ENCODE measurements at places on chromosomes 13 and 19.

DNA sequence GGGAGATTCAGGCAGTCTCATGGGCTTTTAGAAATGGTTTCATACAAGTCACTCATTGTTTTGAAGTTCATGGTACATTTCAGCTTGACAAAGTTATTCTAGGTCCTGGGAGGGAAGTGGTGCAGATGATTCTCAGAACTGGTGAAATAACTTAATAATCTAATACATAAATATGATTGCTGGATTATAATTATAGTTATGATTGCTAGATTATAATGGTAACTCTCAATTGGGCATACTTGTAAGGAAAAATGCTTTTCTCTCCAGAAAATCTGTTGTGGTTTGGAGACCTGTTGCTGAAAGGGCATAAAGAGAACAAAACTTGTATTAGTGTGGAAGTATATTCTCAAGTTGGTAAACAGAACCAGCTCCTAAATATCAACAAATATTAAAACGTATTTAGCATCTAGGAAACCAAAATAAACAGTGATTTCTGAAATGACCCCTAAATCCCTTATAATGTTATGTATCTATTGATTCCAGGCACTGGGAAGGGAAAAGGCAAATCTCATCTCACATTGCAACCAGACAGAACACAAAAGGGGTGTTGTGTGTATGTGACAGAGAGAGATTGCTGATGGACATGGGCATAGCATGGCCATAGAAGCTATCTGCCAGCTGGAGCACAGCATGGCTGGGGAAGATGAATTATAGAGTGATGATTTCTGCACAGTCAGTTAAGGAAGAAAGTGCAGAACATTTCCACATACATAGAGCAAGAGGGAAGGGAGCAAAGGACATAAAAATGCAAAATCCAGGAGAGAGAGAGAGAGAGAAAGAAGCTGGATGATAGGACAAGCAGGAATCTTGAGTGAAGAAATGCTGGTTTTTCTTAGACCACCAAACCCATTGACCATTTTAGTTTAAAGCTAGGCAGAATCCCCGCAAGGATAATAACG is 87.1 kb upstream of the FRY start:
- DNase-seq = no peak

DNA sequence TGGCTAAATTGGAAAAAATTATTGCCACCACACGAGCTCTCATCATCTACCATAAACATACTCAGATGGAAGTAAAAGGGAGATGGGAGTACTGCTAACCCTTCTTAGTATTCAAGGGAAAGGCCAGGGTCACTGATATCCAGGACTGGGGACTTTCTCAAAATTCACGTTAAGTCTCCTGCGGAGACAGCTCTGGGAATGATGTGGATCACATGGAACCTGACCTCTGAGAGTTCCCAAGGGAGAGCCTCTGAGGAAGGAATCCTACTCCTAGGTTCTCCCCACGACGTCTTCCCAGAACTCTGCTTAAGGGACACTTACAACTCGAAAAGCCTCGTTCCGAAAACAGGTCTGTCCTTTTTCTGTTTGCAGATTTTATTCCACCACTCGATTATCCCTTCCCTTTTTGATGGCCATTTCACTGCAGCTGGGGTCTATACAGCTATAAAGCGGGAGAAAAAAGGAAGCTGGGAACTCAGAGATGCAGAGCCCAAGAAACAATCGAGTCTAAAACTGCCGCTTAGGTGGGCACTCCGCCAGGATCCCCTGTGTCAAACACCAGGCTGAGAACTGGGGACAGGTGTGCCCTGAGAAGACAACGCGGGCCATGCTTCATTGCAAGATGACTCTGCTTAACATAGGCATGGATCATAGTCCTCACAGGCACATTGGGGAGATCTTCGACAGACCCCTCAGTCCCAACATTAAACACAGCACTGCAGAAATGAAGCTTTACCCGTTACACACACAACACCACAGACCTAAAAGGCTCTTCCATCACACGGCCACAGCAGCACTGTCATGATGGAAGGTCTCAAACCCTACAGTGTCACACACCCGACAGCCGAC is 823 bp upstream of the ZNF567 start:
- no peak for DNase-seq

DNA sequence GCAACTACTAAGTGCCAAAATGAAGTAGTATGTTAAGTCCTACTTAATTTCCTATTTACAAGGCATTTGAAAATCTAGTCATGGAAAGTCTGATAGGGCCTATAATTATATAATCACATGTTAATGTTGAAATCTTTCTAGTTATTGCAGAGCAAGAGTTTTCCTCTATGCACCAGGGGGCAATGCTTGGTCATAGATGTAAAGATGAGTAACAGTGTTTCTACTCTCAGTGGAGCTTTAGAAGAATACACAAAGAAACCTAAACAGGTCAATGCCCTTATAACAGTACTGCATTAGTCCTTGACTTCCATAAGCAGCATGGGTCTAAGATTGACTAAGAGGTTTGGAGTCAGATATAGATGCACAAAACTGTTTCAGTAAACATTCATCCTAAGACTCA is 218.7 kb downstream of the KCTD12 start:
- no peak for DNase-seq

DNA sequence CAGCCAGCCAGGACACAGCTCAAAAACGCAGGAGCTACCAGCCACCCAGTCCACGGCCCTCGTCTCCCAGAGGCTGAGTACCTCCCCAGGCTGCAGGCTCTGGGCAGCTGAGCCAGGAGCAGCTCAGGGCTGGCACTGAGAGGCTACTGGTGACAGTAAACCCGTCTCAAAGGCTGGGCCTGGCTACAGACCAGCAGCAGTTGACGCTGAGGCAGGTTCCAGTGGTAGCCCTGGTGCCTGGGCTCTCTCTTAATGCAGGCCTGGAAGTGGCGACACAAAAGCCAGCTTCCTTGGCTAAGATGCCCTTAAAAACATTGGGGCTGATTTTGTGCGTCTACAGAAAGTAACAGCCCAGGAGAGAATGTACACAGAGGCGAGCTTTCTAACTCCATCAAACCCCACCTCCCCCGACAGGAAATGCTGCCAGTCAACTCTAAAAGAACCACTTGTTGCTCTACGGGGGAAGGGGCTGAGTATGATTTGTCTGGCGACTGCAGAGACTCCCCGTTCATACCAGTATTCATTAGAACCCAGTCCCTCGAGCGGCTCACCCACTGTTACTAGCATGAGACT is 126.3 kb downstream of the STK24 start:
- no peak for DNase-seq

DNA sequence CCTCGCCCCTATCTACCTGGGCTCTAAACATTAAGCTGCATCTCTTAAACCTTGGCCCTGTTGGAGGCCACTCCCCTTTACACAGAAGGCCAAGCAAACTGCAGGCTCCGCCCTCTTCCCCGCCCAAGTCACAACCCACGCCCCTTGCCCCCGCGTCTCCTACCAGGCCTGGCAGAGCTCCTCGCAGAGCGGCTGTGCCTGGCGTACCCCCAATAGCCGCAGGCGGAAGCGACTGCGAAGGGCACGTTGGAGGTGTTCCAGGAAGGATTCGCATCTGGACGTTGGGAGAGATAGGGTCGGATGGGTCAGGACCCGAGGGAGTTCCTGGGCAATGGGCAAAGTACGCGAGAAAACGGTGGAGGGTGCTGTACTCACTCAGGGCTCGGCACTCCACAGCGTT is 5.9 kb downstream of the RTBDN start:
- no peak for DNase-seq

GRCh38 chr19:21028969-21029268 is 8.5 kb downstream of the ZNF430 start:
- no peak for DNase-seq

DNA sequence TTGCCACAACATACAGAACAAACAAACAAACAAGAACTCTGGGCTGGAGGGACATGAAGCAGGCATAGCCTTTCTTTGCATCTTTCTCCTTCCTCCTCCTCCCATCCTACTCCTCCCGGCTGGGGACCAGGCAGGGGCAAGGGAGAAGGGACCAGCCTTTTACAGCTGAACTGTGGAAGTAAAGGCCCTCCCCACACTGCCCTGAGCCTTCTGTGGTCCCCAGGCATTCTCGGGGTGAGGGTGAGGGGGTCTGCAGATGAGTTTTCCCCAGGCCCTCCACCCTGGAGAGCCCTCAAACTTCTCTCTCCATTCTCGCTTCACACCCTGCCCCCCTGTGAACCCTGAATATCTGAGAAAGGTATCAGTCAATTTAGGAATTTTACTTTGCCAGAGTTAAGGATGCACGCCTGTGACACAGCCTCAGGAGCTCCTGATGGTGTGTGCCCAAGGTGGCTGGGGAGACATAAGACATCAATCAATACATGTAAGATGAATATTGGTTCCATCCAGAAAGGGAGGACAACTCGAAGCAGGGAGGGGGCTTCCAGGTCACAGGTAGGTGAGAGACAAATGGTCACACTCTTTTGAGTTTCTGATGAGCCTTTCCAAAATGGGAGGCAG is 170.9 kb downstream of the COL4A1 start:
- no peak for DNase-seq

DNA sequence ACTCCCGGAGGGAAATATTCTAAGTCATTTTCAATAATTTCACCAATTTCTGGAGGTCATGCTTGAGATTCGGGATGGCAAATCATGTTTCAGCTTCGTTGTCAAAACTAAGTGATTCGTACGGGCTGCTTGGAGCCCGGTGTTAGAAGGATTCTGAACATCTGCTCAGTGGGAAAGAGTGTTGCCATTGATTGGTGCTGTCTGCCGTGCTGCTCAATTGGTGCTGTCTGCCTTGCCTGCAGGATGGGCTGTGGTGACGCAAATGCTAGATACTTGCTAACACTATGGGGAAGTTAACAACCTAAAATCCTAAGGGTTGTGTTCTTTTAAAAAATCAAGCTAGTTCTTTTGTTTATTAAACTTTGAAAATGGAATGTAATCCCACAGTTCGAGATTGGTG is 17.3 kb upstream of the CACNG8 start:
- no peak for DNase-seq

GRCh38 chr13:47459512-47459911 is 541.6 kb downstream of the SUCLA2 start:
- no peak for DNase-seq

DNA sequence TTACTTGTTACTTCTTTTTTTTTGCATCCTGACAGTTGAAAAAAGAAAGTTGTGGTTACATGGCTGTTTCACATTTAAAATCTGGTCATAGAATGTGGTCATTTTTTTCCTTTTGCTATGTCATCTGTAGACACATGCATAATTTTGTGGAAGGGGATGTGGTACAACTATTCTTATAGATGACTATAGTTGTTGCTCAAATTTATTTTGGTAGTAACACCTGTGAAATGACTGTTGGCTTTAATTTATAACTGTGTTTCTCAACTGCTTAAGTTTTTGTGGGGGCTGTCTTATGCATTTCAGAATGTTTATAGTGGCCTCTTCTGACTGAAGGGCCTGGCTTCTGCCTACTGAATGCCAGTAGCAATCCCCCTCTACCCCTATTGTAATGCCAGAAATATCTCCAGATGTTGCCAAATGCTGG is 130.5 kb downstream of the PAN3 start:
- DNase-seq = no peak

GRCh38 chr19:17302391-17303166 is 646 bp downstream of the ABHD8 start:
- no peak for DNase-seq

- no peak for DNase-seq
Observed at GRCh38 chr13:48727241-48728011, 73.7 kb downstream of the CYSLTR2 start.

GRCh38 chr19:32224371-32225244 is 120.8 kb upstream of the ZNF507 start:
- no peak for DNase-seq

DNA sequence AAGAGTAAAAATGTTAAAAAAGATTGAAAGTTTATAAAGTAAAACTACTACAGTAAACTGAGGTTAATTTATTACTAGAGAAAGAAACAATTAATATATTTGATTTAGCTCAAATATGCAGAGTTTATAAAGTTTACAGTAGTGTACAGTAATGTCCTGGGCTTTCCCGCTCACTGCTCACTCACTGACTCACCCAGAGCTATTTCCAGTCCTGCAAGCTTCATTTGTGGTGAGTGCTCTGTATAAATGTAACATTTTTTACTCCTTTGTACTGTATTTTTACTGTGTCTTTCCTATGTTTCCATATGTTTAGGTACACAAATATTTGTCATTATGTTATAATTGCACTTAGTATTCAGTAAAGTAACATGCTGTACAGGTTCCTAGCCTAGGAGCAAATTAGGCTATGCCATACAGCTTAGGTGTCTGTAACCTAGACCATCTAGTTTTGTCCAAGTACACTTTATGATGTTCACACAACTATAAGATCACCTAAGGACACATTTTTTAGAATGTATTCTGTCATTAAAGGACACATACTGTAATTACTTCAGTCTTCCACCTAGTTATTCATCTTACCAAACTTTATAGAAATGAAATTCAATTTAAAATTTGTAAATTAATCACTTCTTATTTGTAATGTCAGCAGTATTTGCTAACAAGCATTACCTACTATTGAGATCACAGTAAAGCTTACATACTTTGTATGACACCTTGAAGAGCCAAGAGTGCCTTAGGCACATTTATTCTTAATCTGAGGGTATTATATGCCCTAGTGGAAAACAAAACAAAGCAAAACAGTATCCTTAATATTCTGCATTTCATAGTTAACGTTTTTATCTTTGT is 683.4 kb downstream of the PCDH9 start:
- DNase-seq = no peak

DNA sequence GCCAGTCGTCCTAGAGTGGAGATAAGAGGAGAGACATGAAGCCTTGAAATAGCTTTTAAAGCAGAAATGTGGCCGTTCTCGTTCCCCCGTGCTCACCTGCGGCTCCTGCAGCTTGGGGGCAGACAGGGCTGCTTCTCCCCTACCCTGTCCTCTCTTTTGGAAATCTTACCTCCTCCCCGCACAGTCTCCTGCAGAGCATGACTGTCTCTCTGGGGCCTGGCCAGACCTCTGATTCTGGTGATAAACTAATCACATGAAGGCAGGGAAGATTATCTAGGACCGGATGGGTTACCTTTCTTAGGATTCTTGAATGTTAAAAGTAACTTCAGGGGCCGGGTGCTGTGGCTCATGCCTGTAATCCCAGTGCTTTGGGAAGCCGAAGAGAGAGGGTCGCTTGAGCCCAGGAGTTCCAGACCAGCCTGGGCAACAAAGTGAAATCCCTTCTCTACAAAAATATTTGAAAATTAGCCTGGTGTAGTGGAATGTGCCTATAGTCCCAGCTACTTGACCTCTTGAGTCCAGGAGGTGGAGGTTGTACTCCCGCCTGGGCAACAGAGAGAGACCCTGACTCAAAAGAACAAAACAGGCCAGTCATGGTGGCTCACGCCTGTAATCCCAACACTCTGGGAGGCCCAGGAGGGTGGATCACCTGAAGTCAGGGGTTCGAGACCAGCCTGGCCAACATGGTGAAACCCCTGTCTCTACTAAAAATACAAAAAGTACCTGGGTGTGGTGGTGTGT is 8.1 kb downstream of the CEBPA start:
- DNase-seq = no peak

DNA sequence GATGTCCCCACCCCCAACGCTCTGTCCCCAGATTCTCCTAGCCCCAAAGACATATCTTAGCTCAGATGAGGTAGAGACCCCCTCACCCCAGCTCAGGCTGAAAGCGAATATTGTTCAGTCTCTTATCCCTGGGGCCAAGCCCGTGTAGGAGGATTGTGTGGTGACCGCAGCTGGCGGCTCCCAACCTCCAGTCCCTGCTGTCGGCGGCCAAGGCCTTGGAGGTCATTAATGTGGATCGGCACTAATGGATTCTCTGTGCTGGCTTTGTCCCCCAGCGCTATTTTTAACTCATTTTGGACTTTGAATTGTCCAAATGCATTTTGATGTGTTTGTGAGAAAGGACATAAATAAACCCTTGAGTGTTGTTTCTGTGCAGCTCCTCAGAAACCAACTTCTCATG is 124.2 kb downstream of the UQCRFS1 start:
- DNase-seq = no peak

All from breast epithelium (tissue), 4 donors.